Ecto neural progenitor cell (in vitro differentiated cells): ENCODE measurements at places on chromosomes 4 and X.
A peak's percentile ranks its signal among the peaks of the same experiment; 100 is the strongest.

GRCh38 chrX:24231131-24231540 is 81.6 kb downstream of the ZFX start:
- no peak for DNase-seq

DNA sequence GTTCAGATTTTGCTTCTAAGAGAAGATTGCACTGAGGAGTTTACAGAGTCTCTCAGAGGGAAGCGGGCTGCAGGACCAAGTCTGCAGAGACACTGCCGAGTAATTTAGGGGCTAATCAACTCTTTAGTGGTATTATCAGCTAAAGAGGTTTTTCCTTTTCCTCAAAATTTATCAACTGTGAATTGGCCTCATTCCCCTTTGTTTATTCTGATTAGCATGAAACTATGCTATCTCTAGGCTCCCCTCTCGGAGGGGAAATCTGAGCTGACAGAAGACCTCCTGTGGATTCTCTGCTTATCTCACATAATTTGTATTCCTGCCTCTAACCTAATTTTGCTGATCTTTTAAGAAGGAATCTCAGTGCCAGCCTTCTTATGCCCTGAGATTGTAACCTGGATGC is 201.0 kb downstream of the DCTD start:
- no peak for DNase-seq

GRCh38 chr4:168521721-168522120 is 24.9 kb downstream of the PALLD start:
- DNase-seq: no peak

GRCh38 chr4:8675383-8675782 is 82.8 kb downstream of the CPZ start:
- DNase-seq: peak; percentile 88

DNA sequence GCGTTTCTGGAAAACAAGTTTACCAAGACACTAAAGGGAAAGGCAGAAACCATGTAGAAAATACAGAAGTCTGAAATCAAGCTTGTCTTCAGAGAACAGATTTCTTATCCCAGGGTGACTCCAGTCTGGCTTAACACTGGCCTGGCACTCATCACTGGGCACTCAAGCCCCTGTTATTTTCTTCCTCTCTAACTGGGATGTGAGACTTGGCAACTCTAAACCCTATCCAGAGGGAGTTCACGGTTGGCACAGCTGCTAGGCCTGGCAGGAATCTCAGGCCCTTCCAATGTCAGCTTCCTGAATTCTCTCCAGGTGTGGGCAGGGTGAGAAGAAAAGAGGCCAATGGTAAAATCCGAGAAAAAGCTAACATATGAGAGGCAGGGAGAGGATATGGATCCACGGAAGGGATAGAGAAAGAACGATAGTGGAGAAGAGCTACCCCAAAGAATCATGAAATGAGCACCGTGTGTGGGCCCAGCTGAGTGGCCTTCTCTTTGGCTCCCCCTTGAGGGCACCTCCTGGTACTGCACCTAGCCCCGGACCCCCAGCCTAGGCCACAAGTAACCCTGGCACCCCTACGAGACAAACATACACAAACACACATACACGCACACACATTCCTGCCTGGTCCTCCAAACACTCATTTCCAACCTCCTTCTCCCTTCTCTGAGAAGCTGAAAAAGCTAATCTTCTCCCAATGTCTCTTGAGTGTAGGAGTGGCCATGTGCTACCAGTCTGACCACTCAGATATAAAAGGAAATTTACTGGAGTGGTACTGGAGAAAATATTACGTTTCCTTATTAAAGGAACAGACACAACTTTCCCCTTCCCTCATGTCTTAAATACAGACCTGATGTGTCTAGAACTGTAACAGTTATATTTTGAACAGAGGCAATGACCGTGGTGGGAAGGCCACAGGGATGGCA is 16.6 kb upstream of the PTCHD1 start:
- peak; percentile 73 for DNase-seq

- DNase-seq: peak; percentile 75
Measured at GRCh38 chr4:2843941-2844584, 419 bp downstream of the ADD1 start.

DNA sequence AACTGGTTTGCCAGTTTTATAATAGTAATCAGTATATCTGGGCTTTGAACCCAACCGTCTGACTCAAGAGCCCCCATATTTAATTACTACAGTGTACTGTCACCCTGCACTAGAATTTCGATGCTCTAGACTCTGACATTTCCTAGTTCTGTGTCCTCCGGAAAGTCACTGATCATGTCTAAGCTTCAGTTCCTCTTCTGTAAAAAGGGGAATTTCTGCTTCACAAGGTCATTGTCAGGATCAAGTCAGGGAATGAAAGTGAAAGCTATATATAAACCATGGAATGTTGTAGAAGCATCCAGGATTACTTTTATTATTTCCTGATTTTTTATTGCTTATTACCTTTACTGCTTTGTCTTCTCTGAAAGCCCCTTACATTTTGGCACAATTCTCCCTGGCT is 4.0 kb upstream of the KCNIP4 start:
- DNase-seq: no peak

- DNase-seq: no peak
Measured at GRCh38 chrX:20654596-20655106, 387.9 kb upstream of the RPS6KA3 start.

DNA sequence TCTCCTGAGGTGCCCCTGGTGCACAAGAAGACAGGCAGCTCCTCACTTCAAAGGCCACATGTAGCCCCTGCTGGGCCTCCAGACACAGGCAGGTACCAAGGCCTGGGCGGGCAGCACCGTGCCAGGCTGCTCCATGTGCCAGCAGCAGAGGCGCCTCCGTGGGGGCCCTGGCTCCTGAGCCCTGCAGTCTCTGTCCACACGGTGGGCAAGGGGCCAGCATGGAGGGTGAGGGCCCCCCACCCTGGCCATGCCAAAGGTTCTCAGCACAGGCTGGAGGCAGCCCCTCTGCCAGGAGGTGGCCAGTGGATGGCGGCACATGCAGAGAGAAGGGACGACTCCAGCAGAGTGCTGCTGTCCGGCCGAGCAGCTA is 72.6 kb downstream of the FAM53A start:
- no peak for DNase-seq

DNA sequence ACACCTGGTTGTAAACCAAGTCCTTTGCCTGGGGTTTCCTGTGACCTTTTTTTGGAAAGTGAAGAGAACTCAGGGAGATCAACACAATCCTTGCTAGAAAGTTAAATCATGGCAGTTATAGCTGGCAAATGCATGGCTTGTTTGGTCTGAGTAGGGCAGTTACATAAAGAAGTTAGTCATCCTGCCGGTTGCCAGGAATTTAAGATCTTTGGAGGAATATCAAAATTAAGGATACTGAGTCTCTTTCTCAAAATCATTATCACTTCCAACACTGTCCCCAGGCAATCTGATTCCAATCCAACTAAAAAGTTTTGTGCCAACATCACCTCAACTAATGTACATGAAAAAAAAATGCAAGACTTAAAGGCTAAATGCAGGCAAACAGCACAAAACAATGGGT is 40.3 kb downstream of the C4orf54 start:
- no peak for DNase-seq

- DNase-seq: no peak
Measured at GRCh38 chr4:94232519-94232918, 24.9 kb downstream of the SMARCAD1 start.

GRCh38 chr4:104941661-104942062 is 205.0 kb upstream of the TET2 start:
- no peak for DNase-seq
